HT1080 (cell line): ENCODE measurements at places on chromosomes 1 and 21.

DNA sequence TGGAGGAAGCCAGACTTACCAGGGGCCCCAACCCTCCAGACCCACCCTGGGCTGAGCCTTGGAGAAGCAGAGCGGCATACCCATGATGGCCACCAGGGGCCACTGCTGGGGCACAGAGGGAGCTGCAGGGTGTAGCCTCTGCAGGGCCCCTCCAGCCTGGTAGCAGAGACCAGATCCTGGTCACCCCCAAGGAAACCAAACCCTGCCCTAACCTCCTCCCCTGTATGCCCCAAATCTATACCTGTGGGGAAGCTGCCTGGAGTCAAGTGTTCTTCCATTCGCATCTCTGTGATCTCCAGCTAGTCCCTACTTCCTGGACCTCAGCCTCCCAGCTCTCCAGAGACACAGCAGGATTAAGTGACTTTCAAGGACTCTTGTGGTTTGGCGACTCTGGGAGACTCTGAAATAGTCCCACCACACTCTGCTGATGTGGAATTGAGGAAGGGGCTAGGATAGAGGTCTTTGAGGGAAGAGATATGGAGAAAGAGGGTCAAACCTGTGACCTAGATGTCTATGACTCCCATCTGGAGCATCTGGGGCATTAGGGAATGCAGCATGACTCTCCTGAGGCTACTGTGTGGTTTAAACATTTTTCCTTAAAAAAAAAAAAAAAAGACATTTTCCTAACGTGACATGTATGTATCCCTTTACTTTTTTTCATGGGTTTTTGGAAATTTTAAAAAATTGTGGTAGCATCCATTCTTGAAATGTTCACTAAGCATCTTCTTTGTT lies 119.2 kb upstream of the IPO9 start:
- peak; percentile 60 for DNase-seq

- no peak for DNase-seq
Observed at GRCh38 chr1:57549300-57549699, 125.4 kb upstream of the DAB1 start.

- no peak for DNase-seq
Observed at GRCh38 chr1:167294528-167294927, 73.8 kb downstream of the POU2F1 start.

DNA sequence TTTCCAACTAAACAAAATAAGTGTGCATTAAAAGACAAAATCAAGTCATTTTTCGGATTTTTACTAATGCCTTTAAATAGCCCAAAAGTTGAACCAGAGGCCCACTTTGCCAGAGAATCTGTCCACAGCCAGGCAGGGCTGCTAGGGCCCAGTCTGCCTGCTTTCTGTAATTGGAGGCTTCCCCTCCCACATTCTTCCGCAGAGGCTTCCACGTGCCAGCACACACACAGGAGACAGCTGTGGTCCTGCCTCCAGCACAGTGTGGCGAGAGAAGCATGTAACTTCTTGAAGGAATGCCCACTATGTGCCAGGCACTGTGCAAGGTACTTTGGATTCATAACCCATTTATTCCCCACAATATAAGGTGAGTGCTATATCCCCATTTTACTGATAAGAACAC lies 11.3 kb upstream of the PDZK1IP1 start:
- no peak for DNase-seq

DNA sequence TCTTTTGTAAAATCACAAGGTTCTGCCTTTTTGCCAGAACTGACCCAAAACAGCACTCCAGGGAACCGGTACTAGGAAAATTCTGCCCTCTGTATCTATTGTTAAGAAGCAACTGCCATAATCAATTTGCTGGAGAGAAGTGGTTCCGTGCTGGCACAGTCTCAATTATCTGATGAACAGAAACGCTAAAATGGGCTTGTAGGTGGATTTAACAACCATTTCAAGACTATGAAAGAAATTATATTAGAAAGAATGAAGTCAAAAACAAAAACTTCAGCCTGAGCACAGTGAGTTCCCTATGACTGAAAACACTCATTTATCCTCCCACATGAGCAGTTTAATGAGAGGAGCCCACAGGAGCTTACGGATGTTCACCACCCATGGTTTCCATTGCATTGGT lies 4.4 kb downstream of the JAM2 start:
- no peak for DNase-seq

DNA sequence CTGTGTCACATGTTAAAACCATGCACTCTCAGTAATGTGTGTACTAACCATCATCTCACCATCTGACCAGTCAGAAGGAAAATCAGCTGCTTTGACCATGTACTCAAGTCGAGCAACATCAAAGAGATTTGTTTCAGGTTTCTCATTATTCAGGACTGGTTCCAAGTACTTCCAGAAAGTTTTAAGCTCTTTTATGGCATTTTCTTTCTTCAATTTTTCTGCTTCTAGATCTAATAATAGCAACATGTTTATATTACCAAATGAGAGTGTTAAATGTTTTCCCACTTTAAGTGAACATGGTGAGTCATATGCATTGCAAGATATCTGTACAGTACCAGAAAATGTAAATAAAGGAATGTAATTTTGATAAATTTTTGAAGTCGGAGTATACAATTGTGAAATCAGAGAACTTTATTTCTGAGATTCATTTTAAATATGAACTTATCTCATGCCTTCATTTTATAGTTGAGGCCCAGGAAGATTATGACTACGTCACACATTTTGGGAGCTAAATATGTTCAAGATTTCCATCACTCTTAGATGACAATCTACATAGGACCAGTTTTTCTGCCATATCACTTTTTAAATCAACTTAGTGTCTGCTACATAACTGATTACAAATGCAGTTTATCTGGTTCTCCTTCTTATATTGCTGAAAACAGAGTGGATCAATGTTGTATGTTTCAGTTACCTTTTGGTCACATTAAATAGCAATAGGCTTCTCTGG lies 87.2 kb downstream of the SPAG17 start:
- DNase-seq = no peak

DNA sequence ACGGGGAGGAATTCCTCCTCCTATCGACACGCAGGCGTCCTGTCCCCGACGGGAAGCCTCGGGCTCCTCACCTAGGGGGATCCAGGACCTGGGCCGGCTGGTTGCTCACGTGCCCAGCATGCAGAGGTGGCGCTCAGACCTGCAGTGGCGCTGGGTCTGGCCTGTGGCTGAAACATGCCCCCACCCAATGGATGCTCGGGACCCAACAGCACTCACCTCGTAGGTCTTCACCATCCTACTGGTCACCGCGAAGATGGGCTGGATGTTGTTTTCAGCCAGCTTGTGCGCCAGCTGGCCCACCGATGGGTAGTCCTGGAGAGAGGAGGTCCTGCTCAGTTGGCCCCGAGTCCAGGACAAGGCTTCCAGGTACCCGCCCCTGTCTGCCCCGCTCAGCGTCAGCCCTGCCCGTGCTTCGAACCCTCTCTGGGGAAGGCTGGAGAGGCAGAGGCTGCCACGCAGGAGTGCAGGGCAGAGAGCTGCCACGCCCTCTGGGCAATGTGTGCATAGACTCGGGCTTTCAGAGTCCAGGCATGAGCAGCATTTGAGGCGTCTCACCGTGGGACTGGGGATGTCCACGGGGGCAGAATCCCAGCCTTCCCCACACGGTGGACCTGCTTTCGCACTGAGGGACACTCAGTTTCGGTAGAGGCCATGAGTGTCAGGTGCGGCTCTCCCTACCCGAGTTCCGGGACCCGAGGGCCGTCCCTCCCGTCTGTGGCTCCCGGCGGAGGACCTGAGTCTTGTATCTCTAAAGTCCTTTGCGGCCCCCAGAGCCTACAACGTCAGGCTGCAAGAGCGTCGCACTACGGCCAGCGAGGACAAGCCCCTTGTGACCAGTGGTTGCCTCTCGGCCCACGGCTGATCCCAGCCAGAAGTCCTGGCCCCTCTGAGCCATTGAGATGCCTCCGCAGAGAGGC lies 21.6 kb downstream of the ITGB2 start:
- DNase-seq = no peak

DNA sequence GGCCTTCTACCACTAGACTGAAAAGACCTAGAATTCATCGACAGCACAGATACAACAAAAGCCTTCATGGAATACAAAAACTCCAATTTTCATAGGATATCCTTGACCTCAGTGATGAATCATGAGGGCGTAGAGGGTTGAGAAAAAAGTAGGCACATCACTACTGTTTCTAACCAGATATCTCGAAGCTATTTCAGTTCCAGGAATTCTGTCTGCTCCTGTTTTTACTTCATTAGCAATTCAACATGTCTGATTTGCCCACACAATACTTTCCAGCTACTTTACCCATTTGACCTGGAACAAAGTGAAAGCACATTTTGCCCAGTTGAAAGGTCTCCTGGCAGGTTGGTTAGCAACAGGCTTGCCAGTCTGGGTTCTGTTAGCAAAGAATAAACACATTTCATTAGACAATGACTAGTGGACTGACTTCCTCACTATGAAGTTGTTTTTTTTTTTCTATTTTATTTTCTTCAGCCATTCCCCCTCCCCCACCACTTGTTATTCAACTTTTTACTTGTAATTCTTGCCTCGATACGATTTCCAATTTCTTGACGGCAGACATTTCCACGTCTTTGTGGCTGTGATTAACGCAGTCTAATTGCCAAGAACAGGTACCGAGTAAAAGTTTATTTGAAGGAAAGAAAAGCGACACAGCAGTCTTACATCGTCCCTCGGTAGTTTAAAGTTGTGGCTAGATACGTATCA lies 4.0 kb upstream of the ZBTB18 start:
- peak; percentile 56 for DNase-seq

DNA sequence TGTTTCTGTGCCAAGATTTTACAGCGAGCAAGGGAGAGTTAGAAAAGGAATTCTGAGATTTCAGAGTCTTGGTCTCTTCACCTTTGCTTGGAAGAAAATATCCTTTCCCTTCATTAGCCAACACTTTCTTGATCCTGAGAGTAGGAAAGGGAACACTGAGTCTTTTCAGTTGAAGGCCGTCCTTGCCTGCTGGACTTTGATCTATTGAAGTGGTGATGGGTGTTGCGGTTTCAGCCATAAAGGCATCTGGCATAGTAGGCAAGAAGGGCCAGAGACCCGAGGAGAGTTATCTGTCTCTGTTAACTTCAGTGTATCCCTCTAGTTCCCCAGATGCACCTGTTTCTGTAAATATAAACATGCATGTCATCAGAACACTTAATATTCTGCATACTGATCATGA lies 9.7 kb downstream of the SELE start:
- no peak for DNase-seq

DNA sequence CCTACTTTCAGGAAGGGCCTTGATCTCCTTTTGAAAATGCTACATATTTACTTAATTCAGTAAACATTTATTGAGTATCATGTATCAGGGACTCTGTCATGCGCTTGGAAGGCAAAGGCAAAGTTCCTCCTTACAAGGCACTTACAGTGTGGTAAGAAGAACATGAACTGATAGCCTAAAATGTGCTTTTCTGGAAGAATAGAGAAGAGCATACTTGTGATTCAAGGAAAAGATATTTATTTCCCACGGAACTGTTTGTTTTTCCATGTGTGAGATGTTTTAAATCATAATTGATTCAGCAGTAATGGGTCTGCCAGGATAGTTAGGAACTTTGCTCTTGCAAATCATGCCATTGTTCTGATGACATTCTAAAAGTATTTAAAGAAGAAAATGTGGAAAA lies 110.1 kb upstream of the ZNHIT6 start:
- no peak for DNase-seq

DNA sequence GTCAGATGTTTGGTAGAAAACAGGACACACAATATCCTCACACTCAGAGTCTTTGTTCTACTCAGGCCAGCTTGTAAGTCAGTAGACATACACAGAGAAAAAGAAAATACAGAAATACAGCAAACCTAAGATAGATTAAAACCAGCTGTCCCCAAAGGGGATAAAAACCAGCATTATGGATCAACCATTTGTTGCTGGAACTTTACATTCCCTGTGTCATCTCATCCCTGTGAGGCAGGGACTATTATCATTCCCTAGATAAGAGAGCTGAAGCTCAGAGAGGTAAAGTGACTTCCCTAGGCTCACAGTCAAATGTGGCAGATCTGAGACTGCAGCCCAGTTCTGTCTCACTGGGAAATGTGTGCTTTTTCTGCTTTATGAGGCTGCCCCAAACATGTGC lies 80.7 kb downstream of the DMRTA2 start:
- no peak for DNase-seq

- DNase-seq = peak; percentile 40
Observed at GRCh38 chr1:17485281-17485680, 45.8 kb upstream of the RCC2 start.

GRCh38 chr1:163307479-163308171 lies 14.1 kb upstream of the NUF2 start:
- DNase-seq = peak; percentile 80

GRCh38 chr1:229895605-229896004 lies 171.4 kb upstream of the GALNT2 start:
- DNase-seq = no peak

DNA sequence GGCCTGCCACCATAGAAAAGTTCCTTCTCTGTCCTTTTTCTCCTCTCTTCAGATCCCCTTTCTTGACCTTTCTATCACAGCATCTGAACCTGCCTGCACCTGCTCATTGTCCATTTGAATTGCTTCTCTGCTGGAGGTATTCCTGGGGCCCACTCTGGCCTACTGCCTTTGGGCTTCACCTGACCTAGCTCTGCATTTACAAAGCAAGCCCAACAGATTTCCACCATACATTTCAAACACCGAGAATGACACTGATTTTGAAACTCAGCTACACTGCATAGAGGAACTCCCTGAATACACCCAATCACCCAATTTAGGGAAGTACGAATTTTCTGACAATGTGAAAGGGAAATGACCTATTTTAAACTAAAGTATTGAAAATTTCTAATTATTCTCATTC lies 284.5 kb upstream of the USP25 start:
- no peak for DNase-seq

DNA sequence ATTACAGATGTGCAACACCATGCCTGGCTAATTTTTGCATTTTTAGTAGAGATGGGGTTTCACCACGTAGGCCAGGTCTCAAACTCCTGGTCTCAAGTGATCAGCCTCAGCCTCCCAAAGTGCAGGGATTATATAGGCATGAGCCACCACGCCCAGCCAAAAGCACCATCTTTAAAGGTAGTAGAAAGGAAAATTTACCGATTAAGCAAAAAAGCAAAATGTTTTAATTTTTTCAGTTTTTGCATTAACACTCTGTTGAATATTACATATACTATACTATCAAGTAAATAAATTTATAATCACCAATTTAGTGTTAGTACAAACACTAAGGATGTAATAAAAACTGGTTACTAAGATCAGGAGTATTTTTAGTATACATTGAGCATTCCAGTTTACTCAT lies 20.6 kb downstream of the RC3H1 start:
- no peak for DNase-seq
